GM04503 (cell line): ENCODE measurements at places on chromosomes 13 and 19.

DNA sequence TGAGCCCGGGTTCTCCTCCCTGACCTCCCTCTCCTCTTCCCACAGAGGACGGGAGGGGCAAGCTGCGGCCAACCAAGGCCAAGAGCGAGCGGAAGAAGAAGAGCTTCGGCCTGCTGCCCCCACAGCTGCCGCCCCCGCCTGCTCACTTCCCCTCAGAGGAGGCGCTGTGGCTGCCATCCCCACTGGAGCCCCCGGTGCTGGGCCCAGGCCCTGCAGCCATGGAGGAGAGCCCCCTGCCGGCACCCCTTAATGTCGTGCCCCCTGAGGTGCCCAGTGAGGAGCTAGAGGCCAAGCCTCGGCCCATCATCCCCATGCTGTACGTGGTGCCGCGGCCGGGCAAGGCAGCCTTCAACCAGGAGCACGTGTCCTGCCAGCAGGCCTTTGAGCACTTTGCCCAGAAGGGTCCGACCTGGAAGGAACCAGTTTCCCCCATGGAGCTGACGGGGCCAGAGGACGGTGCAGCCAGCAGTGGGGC lies 162.2 kb downstream of the KDM4B start:
- no peak for DNase-seq

- DNase-seq: no peak
These were observed 26.3 kb upstream of the SERP2 start for GRCh38 chr13:44347301-44347700.

GRCh38 chr13:36713887-36714286 lies 40.1 kb downstream of the SERTM1 start:
- DNase-seq: no peak

DNA sequence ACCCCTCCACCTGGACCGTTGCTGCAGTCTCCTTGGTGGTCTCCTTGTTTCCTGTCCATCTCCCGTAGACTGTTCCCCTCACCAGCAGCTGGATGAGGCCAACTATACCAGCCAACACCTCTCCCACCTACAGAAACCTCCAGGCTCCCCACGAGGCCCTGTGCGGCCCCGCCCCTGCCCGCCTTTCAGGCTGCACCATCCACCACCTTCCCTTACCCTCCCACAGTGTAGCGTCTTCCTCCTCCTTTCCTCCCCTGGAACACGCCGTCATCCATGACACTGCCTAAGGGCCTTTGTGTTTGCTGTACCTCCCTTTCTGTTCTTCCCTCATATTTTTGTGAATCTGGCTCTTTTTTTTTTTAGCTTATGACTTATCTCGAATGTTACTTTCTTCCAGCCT lies 23.8 kb upstream of the WDR88 start:
- DNase-seq: no peak

DNA sequence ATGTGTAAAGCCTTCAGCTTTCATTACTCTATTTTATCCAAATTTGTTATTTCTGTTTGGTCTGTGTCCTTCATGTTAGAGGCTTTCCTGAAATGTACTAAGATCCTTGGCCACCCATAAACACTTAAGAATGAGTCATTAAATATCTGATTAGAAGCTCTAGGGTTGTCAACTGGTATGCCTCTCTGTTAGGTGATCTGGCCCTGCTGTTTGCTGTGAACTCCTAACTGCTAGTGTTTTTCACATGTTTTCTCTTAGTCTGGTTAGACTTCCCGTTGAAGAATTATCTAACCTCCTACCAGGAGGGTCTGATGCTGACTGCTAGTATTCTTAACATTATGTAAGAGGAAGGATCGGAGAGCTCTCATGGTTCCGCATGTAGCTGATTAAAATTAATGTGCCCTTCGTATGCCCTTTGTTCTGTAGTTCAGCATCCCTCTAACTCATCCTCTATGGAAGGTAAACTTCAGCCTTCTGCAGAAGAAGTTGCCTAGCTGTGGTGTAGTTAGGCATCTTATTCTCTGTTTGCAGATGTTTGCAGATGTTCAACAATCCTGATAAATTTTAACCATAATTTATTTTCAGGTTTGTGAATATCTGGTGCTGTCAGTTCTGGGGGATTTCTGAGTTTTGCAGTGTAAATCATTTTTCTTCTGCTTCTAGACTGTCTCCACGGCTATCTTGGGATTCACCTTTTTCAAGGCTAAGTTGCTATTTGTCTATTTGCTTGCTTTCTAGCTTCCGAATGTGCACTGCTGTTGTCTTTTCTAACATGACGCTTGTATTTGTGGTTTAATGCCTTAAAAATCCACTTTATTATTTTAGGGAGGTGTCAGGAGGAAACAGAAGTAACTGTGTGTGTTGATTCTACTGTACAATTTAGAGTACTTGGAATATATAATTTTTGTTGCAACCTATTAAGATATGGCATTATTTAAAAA lies 207.2 kb upstream of the SPRY2 start:
- no peak for DNase-seq

DNA sequence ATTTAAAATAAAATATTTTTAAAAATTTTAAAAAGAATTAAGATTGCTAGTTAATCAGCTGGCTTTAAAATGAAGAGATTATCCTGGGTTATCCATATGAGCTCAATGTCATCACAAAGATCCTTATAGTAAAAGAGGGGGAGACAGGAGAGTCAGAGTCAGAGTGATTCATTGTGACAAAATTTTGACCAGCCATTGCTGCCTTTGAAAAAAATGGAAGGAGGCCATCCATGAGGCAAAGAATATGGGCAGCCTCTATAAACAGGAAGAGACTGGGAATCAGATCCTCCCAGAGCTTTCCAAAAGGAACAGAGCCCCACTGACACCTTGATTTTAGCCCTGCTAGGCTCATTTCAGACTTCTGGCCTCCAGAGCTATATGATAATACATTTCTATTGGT lies 9.3 kb upstream of the RUBCNL start:
- no peak for DNase-seq

DNA sequence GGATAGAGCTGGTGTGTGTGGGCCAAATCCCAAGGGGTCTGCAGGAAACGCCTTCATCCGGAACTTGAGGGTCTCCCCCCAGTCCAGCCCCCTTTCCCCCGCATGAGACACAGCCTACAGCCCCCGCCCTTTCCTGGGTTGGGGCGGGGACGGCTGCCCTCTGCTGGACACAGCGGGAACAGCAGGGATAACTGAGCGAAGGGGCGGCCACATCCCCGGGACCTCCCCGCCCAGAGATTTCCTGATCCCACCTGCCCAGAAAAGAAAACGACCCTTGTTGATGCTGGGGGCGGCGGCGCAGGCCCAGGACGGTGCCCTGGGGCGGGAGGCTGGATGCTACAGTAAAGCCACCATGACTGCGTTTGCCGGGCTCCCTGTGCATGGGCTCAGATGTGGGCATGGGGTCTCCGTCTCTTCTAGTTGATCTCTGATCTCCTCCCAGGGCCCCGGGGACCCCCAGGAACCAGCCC lies 14.2 kb downstream of the ONECUT3 start:
- no peak for DNase-seq

DNA sequence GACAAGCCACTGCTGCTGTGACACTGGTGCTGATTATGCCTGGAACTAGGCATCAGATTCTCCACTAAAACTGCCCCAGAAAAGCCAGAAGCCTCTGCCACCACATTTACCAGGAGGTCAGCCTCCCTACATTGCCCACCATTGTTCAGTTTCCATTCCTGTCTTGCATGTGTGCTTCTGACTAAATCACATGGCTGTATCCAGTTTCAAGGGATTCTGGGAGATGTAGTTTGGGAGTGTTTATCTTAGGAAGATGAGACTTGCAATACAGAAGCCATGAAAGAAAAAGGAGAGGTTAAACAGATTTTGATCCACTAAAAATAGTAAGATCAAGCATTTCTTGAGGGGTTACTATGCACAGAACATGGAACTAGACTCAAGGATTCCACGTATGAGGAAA lies 40.7 kb upstream of the SERPINE3 start:
- no peak for DNase-seq

DNA sequence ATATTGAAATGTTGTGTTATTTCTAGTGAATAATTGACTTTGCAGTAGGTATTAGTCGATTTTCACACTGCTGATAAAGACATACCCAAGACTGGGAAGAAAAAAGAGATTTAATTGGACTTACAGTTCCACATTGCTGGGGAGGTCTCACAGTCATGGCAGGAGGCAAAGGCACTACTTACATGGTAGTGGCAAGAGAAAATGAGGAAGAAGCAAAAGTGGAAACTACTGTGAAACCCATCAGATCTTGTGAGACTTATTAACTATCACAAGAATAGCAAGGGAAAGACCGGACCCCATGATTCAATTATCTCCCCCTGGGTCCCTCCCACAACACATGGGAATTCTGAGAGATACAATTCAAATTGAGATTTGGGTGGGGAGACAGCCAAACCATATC lies 9.9 kb upstream of the C5AR2 start:
- no peak for DNase-seq

DNA sequence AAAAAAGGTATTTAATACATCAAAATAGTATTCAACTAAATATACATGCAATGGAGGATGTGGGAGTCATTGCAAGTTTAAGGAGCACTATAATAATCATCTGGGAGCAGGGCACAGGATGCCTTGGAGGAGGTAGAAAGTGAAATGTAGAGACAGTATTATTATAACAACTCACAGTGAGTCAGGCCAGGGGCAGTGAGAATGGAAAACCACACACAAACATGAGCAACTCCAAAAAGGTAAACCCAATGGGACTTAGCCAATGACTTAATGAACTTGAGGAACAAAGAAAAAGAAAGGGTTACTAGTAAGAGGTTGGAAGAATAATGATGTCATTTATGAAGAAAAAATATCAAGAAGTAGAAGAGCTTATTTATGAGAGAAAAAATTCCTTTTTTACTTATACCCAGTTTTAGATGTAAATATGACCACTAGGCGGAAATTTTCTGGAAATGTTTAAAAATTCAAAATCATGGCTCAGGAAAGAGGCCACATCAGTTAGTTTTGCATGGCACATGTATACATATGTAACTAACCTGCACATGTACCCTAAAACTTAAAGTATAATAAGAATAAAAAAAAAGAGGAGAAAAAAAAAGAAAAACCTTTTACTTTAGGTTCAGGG lies 389.3 kb downstream of the SUCLA2 start:
- no peak for DNase-seq

- no peak for DNase-seq
These were observed 343.7 kb downstream of the SPRY2 start for GRCh38 chr13:79997244-79997643.

DNA sequence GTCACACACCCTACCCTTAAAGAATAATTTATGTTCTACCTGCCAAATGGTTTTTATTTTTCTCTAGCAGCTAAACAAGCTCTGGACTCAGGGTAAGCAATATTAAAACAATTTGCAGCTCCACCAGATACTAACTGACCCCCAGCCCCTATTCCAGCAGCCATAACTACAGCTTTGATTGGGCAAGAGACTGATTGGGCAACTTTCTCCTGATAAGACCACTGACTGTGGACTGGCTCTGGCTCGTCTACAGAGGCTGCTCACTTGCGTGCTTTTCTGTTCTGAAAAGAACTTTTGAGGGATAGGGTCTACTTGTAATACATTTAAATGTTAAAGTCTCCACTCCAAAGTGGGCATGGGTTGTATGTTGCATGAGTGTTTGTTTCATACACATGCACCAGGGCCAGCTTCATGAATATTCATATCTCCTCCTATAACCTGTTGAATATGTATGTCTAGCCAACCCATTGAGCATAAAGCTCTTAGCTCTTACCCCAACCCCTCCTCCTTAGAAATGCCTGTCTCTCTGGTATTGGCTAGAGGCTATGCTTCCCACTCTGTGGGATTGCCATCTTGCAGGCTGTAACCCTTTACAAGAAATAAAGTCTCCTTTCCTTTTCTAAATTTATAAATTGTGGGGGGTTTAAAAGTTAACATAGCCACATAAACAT lies 19.9 kb downstream of the OR7A5 start:
- no peak for DNase-seq

- DNase-seq: no peak
These were observed 90.1 kb downstream of the SLITRK6 start for GRCh38 chr13:85709072-85709471.

- DNase-seq: no peak
These were observed 64.1 kb downstream of the CCNE1 start for GRCh38 chr19:29875931-29876330.

DNA sequence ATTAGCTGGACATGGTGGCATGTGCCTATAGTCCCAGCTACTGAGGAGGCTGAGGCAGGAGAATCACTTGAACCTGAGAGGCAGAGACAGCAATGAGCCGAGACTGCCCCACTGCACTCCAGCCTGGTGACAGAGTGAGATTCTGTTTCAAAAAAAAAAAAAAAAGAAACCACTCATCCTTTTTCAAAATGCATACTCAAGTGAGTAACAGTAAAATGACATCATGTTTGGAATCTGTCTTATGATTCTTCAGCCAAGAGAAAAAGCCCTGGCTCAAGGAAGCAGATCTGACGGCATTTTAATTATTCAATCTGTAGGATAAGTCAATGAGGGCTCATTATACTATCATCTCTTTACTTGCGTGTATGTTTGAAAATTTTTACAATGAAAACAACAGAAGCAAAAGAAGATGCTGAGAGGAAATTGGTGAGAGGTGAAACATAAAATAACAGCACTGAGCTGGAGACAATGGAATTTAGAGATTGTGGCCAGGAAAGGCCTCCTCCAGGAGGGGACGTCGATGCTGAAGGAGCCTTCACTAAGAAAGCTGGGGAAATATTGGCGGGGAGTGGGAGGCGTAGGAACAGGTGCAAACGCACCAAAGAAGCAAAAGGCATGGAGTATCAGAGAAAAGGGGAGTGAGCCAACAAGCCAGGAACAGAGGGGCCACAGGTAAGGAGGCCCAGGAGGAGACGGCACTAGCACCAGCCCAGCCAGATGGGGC lies 12.9 kb upstream of the CCNE1 start:
- peak; percentile 43 for DNase-seq

GRCh38 chr19:8069096-8069973 lies 16.8 kb downstream of the CCL25 start:
- no peak for DNase-seq

- peak; percentile 85 for DNase-seq
These were observed 67.4 kb downstream of the STK24 start for GRCh38 chr13:98509271-98510155.

GRCh38 chr13:98539666-98540065 lies 37.2 kb downstream of the STK24 start:
- no peak for DNase-seq

GRCh38 chr19:58498316-58499020 lies 13.3 kb downstream of the SLC27A5 start:
- DNase-seq: no peak

GRCh38 chr13:37194428-37194861 lies 89.0 kb upstream of the CSNK1A1L start:
- DNase-seq: no peak
